ENCODE measurements at places on chromosomes 11 and 22.

- DNase-seq = no peak
Measured at GRCh38 chr22:41535244-41535643, 9.0 kb downstream of the POLR3H start.

DNA sequence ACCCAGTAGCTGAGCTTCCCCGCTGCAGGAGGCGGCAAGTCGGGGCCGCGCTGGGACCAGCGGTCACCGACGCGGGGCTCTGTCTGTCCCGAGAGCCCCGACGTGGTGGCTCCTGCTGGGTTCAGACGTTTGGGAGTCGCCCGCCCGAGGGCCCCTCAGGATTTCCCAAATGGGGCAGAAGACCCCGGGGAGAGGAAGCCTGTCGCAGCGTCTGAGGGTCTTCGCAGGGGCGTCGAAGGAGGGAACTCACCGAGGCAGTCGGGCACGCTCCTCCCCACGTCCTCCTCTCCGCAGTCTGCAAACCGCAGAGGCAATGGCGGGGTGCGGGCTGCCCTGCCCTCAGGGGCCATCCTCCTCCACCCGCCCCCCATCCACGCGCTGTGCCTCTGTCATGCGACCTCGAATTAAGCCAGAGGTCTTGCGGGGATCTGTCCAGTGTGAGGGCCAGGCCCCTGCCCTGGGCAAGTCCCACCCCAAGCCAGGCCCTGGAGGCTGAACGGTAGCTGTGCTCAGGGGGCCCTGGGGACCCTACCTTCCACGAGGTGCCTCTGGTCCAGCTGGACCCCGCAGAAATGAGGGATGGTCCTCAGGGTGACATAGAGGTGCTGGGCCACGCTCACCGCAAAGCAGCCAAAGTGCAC, 12.5 kb downstream of the IL17REL start:
- no peak for DNase-seq

- no peak for DNase-seq
Measured at GRCh38 chr11:11425806-11426205, 72.8 kb upstream of the CSNK2A3 start.

DNA sequence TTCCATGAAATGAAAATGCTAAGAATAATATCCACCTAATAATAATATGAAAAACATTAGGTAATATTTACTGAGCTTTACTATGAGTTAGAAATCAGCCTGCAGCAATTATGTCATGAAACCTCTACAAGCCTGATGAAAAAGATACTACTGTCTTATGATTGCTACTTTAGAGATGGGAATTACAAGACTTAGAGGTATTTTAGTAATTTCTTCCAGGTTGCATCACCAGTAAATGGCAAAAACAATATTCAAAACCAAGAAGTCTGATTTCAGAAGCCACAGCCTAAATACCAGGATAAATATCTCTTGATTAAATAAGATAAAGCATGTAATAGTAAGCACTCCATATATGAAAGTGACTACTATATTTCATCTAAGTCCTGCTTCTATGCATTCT, 13.8 kb downstream of the OR5B21 start:
- DNase-seq = no peak

- DNase-seq = no peak
Measured at GRCh38 chr11:74783241-74783871, 34.7 kb downstream of the RNF169 start.

DNA sequence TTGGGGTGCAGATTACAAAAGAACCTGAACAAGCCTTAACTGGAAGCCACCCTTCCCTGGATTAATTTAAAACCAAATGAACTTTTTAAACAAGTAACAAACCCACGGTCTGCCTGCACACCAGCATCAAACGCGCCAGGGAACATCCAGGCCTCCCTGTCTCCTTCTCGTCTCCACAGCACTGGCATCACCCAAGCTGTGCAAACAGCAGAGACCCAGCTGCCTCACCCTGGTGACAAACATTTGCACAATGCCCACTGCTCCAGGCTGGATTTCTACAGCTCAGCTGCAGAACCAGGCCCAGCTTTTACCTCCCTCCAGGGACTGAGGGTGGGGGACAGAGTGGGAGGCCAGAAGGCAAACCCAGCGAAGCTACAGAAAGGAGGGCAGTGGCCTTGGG, 7.0 kb downstream of the RPL3 start:
- DNase-seq = no peak

DNA sequence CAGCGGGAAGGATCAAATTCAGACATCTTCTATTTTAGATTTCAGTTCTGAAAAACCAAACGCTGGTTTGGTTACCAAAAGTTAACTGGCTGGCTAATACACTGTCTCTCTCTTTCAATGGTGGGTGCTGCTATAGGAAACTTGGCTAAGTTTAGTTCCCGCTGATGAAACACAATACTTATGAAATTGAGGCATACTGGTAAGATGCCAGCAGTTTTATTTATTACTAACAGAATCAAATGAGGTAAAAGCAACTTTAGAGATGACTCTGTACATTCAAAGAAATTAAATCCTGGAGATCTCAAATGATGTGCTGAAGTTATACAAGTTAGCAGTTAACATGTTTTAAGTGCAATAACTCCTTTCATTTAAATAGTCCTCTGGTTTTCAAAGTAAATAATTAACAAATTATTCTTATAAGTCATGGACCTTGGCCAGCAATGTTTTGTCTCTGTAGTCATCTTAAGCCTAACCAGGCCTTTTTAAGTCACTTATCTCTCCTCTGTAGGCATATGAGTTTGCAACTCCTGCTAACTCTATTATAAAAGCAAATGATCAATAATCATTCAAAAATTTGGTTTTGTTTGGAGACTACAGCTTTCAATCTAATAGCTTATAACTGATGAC, 54.8 kb downstream of the PAK1 start:
- DNase-seq = no peak

DNA sequence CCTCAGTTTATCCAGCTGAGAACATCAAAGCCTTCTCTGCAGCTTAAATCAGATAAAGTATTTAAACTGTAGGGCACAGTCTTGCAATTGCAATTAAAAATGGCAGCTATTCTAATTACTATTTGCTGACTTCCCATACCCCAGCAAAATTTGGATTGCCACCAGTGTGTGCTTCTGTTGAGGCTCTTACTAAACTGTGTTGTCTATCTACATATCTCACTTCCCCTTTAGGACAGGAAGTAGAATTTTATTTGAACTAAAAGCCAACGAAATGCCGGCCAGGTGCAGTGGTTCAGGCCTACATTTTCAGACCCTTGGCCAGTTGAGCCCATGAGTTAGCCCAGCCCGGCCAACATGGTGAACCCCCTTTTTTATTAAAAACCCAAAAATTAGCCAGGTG, 7.1 kb downstream of the SAA4 start:
- no peak for DNase-seq

- no peak for DNase-seq
Measured at GRCh38 chr11:17568944-17569343, 21.9 kb downstream of the OTOG start.

GRCh38 chr11:126319374-126319740, 15.5 kb downstream of the DCPS start:
- DNase-seq = no peak

DNA sequence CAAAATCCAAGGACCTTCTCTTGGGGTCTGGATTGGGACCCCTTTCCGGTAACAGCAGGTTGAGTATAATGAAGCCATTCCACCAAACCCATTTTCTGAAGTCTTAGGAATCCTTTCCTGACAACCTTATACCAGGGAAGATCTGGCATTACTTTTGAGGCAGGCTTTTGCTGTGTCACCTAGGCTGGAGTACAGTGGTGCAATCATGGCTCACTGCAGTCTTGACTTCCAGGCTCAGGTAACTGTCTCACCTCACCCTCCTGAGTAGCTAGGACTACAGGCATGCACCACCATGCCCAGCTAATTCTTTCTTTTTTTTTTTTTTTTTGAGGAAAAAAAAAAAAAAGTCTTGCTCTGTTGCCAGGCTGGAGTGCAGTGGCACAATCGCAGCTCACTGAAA, 55.8 kb upstream of the TREH start:
- no peak for DNase-seq

DNA sequence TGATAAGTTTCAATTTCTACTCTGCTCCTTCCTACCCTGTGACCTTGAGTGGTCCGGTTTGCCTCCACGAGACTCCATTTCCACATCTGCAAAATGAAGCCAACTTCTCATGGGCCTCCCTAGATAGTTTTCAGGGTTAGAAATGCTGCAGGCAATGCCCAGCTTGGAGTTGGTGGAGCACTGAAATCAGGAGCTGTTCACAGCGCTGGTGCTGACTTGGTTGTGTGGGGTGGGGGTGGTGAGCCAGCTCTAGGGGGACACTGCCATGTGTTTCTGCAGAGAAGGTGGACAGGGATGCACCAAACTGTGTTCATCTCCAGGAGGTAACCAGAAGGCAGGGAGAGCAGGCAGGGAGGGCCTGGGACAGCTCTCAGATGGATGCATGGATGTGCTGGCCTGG, 37.0 kb downstream of the SGSM1 start:
- DNase-seq = no peak

GRCh38 chr11:47377571-47378009, 757 bp downstream of the SPI1 start:
- DNase-seq = no peak

GRCh38 chr11:3169255-3170043, 4.3 kb upstream of the OSBPL5 start:
- peak; percentile 26 for DNase-seq

- DNase-seq = peak; percentile 62
Measured at GRCh38 chr11:34185926-34186841, 80.8 kb downstream of the NAT10 start.

DNA sequence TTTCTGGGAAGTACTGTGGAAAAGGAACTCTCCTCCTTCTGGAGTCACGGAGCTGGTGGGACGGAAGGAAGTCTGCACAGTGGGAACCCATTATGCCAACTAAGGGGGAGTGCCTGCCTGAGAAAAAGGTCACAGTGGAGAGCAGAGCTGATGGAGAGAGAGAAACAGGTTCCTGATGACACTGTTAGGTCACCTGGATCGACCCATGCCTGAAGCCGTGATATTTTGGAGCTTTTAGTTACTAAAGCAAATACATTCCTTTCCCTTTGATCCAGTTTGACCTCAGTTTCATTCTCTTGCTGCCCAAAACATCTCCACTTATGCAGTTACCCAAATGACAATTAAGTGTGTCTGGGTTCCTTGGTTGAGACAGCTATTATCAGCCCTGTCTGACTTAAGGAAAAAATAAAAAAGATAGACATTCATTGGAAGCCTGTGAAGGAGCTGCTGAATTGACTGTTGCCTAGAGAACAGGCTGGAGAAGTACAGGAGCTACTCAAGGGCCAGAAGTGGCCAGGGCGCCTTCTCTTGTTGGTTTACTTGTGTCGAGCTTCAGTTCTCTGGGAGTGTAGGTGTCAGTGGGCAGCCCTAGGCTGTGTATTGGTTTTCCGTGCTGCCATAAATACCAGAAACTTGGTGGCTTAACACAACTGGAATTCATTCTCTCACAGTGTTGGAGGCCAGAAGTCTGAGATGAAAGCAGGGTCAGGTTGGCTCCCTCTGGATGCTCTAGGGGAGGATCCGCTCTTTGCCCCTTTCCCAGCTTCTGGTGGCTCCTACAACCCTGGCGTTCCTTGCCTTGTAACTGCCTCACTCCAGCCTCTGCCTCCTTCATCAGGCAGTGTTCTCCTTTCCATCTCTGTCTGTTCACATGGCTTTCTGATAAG, 13.6 kb downstream of the MRGPRD start:
- no peak for DNase-seq

- peak; percentile 95 for DNase-seq
Measured at GRCh38 chr11:1882265-1883238, 9.1 kb downstream of the PRR33 start.

GRCh38 chr11:112539741-112540140, 279.1 kb upstream of the PLET1 start:
- no peak for DNase-seq

- no peak for DNase-seq
Measured at GRCh38 chr22:40712311-40712710, 33.0 kb downstream of the MCHR1 start.

Measured in eye (tissue), 1 donor.